Left ventricle myocardium inferior (tissue), 1 donor: ENCODE measurements at places on chromosomes 12 and 14. TPM values are rescaled to one million over a fixed set of nuclear protein-coding genes. Genes with fewer than 3 reads are reported as not detected.

Gene KLHDC1
- total RNA-seq = 10.0 TPM

Gene KCNA1
- total RNA-seq = not detected

Gene LGR5
- not detected for total RNA-seq

Gene WDHD1
- 1.3 TPM for total RNA-seq

Gene LRRC10
- total RNA-seq = 43.8 TPM

Gene COPZ1
- total RNA-seq = 110 TPM

Gene TULP3
- 4.8 TPM for total RNA-seq

- no peak for DNase-seq
These were observed 37.3 kb upstream of the PLEKHG6 start for GRCh38 chr12:6273205-6273540.

DNA sequence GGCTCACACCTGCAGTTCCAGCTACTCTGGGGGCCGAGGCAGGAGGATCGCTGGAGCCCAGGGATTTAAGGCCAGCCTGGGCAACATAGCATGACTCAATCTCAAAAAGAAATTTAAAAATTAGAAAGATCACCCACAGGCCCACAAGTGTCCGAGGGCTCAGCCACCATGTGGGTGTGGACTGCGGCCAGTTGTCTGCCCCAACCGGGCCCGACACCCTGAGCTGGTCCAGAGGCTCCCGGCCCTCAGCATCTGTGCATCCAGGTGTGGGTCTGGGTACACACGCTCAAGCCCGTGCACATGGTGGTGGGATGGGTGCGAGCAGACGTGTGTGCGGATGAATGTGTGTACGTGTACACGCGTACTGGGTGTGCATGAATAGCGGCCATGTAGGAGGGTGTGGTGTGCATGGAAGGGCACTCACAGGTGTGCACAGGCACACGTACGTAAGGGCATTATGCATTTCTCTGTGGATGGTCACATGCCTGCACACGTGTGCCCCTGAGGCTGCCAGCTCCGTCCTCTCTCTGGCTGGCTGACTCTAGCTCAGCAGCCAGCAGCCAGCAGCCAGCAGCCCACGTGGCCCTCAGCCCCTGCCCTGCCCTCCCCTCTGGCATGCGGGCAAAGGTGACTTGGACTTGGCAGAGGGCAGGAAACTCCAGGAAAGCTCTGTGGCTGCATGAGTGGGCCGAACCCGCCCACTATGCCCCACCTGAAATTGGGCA, 23.3 kb upstream of the NUDT14 start:
- peak; percentile 76 for DNase-seq

- DNase-seq = peak; percentile 71
These were observed at the start of gene SLC25A21 for GRCh38 chr14:37172024-37172869. TSS of gene SLC25A21 (minus strand) at chr14:37172606.

DNA sequence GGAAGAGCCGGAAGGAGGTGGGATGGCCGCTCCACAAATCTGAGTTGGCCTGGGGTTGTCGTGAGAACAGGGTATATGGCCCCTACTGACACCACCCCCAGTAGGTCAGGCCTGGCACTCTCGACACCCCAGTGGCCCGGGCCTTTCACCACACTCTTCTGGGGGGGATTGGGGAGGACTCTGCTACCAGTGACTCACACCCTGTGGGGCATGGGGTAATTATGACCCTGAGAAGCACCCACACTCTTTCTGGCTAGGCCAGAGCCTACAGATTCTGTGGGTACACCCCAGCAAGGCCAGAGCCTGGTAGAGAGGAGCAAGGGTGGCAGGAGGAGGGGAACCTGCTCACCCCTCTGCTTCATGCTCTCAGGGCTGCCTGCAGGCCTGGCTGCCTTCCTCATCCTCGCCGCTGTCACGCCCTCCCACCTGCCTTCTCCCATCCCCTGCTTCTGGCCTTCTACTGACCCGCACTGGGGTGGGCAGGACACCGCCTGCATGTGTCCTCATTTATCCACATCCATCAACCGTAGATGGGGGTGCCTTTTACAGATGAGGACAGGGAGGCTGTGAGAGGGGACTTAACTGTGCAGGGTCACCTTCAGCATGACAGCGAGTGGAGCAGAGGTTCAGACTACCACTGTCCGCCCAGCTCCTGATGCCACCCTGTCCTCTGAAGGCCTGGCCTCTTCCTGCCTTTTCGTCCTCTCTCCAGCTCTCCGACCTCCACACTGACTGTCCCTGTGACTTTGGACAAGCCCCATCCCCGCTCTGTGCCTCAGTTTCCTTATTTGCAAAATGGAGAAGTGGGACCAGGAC, 18.4 kb downstream of the ASB2 start:
- no peak for DNase-seq

GRCh38 chr12:132484891-132485441, 5.0 kb upstream of the FBRSL1 start:
- no peak for DNase-seq

DNA sequence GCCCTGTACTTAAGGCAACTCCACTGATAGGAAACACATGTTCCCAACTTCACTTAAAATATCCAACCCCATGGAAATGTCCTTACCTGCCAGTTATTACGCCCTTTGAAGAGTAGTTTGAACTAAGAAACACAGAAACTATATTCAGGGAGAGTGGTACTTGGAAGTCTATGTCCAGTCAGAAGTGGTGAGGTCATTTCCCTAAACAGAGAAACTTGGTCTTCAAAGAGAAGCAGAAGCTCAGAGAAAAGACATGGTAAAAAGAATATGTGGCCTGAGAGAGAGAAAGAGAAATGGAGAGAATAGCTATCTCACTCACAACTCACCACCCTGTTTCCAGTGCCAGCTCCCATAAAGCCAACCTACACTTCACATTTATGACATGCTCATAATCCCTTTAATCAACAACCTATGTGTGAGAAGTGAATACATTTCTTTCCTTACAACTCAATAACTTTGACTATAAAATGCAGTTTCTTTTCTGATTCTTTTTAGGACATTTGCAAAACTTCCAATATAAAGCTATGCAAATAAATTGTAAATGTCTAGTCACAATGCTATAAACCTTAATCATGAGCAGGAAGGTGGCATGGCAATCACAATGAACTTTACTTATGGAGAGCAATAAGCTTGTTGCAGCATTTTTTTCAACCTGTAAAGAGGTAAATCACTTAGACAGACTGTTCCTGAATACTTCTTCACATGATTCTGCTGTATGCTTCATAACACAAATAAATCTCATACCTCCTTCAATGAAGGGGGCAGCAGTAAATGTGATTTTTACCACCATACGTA, 67.1 kb downstream of the CPNE8 start:
- DNase-seq = no peak

- DNase-seq = no peak
These were observed 46.9 kb upstream of the FAM181A start for GRCh38 chr14:93880021-93880820.

- DNase-seq = no peak
These were observed 175.8 kb downstream of the LRFN5 start for GRCh38 chr14:41782511-41782910.

DNA sequence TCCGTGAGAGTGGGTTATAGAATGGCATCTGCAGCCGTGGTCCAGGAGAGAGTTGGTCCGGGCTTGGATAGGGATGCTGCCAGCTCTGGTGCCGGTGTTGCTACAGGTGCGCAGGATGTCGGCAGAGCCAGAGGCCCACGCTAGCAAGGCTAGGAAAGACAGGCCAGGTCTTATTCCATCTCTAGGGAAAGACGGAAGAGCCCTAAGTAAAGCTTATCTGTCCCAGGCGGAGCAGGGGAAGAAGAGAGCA, 485 bp upstream of the PSME1 start:
- DNase-seq = no peak

- DNase-seq = peak; percentile 54
These were observed 139.8 kb upstream of the NOS1 start for GRCh38 chr12:117501076-117501869.

- no peak for DNase-seq
These were observed 59.0 kb upstream of the CRY1 start for GRCh38 chr12:107152315-107152714.

DNA sequence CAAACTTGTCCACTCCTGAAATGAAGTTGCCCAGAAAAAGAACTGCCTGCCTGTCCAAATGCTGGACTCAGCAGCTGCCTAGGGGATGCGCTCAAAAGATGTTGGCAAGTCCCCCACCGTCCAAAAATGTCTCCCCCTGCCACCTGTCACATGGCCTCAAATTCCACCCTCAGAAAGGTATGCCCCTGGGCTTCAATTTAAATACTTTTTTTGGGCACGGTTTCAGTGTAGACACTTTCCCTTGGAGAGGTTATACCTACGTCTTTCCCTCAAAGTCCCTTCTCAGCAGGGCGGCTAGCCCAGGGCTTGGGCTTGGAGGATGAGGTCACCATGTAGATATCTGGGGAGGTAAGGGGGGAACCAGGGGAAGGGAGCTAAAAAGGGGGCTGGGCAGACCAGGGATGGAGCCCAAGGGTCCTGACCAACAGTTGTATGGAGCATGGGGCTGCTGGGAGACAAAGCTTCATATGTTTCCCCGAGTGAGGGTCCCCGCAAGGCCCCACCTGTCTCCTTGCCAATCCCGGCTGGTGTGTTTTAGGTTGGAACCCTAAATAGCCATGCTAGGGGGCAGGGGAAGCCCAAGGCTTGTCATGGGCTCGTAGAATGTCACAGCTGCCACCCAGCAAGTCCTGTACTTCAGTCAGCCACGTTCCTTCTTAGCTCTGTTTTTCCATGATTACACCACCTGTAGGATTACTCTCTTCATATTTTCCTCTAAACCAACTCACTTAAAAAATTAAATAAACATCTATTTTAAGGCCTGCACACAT, 131.2 kb upstream of the TBX3 start:
- DNase-seq = no peak

DNA sequence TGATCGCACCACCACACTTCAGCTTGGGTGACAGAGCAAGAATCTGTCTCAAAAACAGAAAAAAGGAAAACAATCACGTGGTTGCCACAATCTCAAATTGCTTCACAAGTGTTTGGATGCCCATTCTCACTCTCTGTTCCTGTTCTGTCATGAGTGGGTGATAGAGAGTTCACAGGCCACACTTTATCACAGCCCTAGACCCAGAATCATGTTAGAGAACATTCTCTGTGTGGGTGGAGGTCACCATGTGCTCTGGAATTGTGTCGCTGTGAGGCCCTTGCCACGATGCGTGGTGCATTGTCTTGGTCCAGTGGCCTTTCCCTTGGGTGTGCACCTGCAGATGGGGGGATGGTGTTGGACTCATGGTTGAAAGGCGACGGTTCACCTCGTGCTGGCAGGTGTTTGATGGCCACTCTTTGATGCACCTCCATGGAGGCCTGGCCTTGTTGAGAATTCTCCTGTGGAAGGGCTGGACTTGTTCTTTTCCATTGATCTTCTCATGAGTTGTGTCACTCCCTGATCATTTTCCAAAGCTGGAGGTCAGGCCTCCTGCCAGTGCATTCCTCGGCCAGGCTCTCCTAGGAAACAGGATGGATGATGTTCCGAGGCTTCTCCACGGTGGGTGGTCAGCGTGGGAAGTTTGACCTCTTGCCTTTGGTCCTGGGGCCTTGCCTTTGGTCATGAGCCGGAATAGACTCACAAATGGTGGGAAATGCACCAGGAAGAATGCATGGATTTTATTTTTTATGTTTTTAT, 91.9 kb downstream of the SLC24A4 start:
- DNase-seq = no peak

DNA sequence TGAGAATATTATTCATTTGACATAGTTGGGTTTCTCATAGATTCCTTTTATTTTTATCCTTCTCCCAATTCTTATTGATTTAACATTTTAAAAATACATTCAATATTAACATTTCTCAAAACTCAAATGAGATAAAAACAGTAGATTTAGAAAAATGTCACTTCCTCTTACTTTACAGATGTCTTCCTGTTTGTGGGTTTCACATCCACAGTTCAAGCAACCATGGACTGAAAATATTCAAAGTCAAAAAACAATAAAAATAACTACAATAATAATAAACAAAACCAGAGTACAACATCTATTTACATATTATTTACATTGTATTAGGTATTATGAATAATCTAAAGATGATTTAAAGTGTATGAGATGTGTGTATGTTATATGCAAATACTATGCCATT, 111.3 kb upstream of the SLC16A7 start:
- DNase-seq = no peak

DNA sequence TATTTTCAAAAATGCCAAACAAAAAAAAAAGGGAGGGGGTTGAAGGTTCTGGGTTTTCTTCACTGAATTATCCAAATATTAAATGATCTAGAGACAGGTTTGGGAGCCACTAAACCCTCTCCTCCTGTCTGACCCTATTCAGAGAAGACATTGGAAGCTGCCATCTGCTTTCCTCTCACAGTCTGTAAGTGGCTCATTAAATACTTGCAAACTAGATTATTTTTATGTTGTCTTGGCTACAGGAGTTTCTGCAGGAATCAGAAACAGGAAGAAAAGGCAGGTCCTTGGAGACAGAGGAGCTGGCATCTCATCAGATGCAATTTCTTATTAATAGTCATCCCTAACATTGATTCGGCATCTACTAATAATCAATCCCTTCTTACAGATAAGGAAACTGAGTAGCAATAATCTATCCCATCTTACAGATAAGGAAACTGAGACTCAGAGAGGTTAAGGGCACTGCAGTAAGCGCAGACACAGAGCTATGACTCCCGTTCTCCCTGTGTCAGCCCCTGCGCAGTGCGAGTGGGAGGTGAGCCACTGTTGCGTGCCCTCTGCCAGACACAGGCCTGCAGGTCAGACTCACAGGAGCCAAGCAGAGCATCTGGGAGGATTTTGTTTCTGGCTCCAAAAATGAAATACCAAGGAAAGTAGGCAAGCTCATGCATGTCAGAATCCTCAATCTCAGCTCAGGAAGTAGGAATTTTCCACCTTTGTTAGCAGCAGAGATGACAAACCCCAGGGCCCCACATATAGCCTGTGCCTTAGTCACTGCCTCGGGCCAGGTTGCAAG, 11.0 kb downstream of the BDKRB2 start:
- DNase-seq = no peak

- no peak for DNase-seq
These were observed 710.7 kb upstream of the TBX3 start for GRCh38 chr12:115394496-115395220.

DNA sequence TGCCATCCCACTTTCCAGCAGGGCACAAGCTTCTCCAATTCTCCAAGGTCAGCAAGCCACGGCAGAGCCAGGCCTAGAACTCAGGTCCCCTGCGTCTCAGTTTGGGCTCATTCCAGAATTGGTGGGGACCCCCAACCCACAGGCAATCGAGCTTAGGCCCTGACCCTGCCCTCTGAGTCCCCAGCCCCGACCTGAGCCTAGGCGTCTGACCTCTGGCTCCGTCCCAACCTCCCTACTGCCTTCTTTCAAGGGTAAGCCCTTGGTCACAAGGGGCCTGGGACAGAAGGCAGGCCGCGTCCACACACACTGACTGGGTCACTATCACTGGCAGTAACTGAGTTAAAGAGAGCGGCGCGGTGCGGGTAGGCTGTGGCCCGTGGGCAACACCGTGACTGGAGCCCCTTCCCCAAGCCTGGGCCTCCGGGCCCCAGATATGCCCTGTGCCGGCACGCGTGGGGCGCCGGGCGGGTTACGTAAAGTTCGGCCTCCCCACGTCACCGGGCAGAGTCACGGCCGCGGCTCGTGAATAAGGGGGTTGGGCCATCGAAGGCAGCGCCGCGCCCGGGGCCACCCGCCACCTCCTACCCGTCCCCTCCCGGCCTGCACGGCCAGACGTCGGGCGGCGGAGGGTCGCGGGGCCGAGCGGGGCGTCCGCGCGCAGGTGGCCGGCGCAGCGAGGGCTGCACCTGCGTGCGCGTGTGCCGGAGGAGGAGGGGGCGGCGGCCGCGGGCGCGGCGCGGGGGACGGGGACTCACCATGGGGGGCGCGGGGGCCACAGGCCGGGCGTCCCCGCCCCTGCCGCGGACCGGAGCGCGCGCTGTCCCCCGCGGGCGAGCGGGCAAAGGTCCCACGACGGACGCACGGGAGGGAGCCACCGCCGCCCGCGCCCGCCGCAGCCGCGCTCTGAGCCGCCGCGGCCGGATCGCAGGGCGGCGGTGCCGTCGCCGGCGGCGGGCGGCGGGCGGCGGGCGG, 516 bp downstream of the ANKRD9 start:
- peak; percentile 75 for DNase-seq
